GM18507 (cell line): ENCODE measurements at places on chromosomes 4 and X.
A peak's percentile ranks its signal among the peaks of the same experiment; 100 is the strongest.

GRCh38 chr4:48047421-48047844, 30.9 kb downstream of the NIPAL1 start:
- DNase-seq = peak; percentile 47

DNA sequence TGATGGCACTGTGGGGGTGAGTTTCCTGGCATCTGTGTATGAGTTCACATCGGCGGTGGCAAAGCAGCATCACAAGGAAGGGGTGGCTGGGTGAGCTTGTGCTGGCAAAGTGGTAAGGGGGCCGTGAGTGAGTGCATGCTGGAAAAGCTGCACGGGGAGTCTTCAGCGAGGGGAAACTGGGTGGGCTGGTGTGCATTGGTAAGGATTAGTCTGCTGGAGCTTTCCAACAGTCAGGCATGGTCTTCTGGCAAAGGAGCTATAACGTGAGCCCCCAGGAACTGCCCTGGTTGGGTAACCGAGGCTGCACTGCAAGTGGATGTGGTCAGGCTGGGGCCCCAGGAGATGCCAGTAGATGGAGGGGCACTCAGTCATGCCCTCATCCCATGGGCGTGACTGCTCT, 30.7 kb downstream of the ADAM29 start:
- no peak for DNase-seq

- DNase-seq = no peak
Observed at GRCh38 chr4:174111422-174111821, 172.0 kb downstream of the FBXO8 start.

DNA sequence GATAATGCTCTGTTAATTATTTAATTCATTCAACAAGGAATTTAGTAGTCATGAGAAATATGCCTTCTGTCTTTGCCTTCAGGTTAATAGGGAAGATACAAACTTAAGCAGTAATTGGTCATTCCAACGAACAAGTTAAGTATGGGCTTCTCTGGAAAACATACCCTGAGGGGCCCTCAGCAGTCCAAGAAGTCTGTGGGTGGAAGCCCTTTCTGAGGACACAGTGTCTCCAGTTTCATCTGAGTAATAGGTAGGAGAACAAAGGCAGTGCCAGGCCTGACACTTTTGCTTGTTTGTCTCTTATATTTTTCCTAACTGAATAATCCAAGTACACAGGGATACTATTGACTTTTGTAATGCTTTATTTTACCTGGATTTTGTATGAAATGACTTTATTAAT, 262.5 kb downstream of the FBXW7 start:
- no peak for DNase-seq
